ENCODE measurements at places on chromosomes 7 and 10. TPM values are rescaled to one million over a fixed set of nuclear protein-coding genes. Genes with fewer than 3 reads are reported as not detected.

The CALD1 gene
- 105 TPM for total RNA-seq

DNA sequence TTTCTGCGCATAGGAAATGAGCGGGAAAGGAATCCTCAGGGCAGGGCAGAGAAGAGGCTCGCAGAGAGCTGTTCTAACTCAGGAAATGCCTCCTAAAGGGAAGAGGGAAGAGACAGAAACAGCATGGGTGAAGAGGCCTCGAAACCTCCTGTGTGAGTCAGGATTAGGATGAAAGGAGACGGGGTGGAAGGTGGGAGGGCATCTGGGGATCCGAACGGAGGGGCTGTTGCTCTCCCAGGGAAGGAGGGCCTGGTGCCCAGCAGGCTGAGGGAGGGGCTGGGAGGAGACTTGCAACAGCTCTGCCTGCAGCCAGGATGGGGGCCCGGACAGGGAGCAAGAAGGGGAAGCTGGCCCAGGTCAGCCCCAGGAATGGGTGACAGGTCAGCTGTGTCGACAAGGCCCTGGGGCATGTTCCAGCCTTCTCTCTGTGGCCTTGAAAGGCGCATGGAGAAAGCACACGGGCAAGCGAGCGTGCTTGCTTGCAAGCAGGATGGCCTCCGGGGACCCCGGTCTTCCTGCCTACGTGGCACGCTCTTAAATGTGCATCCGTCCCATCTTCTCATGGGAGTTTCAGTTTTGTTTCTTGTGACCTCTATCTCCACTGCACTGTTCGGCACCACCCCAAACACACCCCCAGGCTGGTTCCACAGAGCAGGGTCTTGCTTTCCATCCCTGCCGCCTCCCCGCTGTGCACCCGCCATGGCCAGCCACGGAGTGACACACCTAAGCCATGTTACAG is 63.5 kb downstream of the HIPK2 start:
- no peak overlapping the region for H3K4me3 ChIP-seq
- H3K27ac ChIP-seq: peak overlapping the region; percentile 80
- peaks cover 49% of the 10 kb centered on the region for H3K36me3 ChIP-seq
- H3K27me3 ChIP-seq: no peaks in the 10 kb centered on the region

The FFAR4 gene
- 13.3 TPM for total RNA-seq

DNA sequence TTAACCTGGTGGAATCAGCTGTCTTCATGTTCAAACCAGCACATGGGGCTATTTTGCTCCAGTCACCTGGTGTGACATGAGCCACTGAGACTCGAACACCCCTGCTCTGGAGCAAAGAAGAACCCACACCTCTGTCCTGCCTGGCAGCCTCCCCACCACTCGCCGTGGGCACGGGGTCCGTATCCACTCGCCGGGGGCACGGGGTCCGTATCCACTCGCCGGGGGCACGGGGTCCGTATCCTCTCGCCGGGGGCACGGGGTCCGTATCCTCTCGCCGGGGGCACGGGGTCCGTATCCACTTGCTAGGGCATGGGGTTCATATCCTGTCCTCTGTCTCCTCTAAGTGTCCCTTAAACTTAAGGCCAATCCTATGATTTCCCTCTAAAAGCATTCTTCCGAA is 558.7 kb downstream of the PTPRN2 start:
- H3K36me3 ChIP-seq: no peaks in the 10 kb centered on the region
- H3K27me3 ChIP-seq: no peaks in the 10 kb centered on the region
- DNase-seq: no peak
- H3K27ac ChIP-seq: no peak overlapping the region

DNA sequence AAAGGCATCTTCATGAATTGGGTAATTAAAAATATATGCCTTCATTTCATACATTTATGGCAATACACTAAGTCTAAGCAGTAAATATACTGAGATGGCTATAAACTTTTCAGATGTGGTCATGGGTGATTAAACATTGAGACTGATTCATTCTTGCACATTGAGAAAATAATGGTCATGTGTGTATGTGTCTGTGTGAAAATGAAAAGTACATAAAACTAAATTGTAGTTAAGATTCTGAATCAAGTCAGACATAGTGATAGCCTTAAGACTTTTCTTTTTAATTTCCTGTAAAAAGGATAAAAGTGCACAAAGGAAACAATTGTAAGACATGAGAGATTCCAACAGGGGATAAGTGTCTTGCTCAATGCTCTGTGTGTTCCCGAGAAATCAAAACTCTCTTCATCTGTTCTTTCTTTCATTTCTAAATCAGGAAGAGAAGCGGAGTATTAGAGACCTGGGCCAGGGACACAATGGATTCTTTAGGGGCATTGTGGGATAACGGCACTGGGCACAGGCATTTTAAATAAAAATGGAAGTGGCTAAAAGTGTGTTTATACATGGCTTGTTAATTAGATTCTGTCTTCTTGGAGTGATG is 69.8 kb upstream of the AGR3 start:
- H3K4me3 ChIP-seq: no peak overlapping the region
- H3K4me1 ChIP-seq: no peaks in the 10 kb centered on the region
- no peaks in the 10 kb centered on the region for H3K36me3 ChIP-seq
- DNase-seq: no peak
- no peaks in the 10 kb centered on the region for H3K27me3 ChIP-seq

- H3K4me1 ChIP-seq: peaks cover 4% of the 10 kb centered on the region
- DNase-seq: no peak
- H3K27me3 ChIP-seq: no peaks in the 10 kb centered on the region
- H3K27ac ChIP-seq: no peak overlapping the region
- no peaks in the 10 kb centered on the region for H3K36me3 ChIP-seq
These were observed 37.0 kb downstream of the WNT2 start for GRCh38 chr7:117285826-117286225.

Measured in upper lobe of left lung (tissue), 6 donors.